ENCODE measurements at places on chromosomes 5 and 9.

DNA sequence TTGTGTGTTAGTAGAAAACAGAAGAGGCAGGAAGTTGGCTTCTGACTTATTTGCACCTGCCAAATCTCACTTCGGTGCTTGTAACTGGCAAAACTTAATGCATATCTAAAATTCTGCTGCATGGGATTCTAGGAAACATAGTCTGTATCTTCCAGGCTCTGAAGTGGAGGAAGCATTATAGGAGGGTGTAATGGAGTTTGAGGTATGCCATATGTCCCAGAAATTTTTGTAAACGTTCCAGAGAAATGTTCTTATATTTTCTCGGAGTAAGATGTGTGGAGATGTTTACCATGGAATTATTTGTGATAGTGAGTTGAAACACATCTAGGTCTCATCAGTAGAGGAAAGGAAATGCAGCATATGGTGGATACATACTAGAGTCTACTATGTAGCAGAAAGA, 1329.0 kb upstream of the NUDT12 start:
- no peaks in the 10 kb centered on the region for H3K4me1 ChIP-seq
- DNase-seq = no peak
- no peaks in the 10 kb centered on the region for H3K27me3 ChIP-seq
- no peak overlapping the region for H3K4me3 ChIP-seq

DNA sequence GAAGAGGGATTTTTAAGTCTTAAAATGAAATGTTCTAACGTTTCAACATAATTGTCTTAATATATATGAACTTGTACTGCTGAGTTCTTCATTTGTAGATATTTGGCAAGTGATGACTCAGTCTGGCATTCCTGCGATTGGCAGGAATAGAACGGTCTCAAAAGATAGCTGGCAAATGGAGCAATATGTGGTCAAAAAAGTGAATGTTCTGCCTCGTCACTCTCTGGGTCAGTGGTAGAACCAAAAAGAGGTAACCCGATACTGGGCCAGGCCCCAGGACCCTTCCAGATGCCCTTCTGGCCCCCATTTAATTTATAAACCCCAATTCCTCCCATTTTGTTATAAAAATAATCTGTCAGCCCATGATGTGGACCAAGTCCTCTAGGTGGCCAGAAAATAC, 39.2 kb downstream of the ZNF366 start:
- H3K4me1 ChIP-seq = no peaks in the 10 kb centered on the region
- no peaks in the 10 kb centered on the region for H3K36me3 ChIP-seq
- H3K4me3 ChIP-seq = no peak overlapping the region
- DNase-seq = no peak

GRCh38 chr5:157689942-157690689, 18.8 kb downstream of the C5orf52 start:
- no peaks in the 10 kb centered on the region for H3K4me1 ChIP-seq
- H3K36me3 ChIP-seq = no peaks in the 10 kb centered on the region
- DNase-seq = no peak
- H3K27ac ChIP-seq = no peak overlapping the region
- no peaks in the 10 kb centered on the region for H3K27me3 ChIP-seq
- H3K4me3 ChIP-seq = no peak overlapping the region

- DNase-seq = no peak
- no peak overlapping the region for H3K27ac ChIP-seq
- no peaks in the 10 kb centered on the region for H3K4me1 ChIP-seq
- H3K36me3 ChIP-seq = no peaks in the 10 kb centered on the region
- no peak overlapping the region for H3K4me3 ChIP-seq
Measured at GRCh38 chr9:104903609-104904008, 24.3 kb downstream of the ABCA1 start.

DNA sequence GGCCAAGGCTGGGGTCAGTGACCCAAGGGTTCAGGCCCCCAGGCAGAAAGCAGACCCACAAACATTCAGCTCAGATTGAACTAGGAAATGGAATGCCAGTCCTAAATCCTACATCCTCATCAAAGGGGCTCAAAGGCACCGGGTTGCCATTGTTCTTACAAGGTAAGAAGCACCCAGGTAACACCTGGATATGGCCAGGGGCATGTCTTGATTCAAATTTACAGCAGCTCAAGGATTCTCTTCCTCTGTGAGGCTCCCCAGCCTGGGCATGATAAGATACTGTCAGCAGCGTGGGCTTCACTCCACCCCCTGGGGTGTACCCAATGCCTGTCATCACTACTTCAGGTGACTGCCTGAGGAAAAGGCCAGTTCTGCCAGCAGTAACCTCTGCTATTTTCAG, 92.1 kb upstream of the FSTL4 start:
- H3K36me3 ChIP-seq = no peaks in the 10 kb centered on the region
- H3K4me1 ChIP-seq = no peaks in the 10 kb centered on the region
- H3K27ac ChIP-seq = no peak overlapping the region
- H3K27me3 ChIP-seq = no peaks in the 10 kb centered on the region
- no peak overlapping the region for H3K4me3 ChIP-seq
